ENCODE measurements at places on chromosomes 3 and 15.

DNA sequence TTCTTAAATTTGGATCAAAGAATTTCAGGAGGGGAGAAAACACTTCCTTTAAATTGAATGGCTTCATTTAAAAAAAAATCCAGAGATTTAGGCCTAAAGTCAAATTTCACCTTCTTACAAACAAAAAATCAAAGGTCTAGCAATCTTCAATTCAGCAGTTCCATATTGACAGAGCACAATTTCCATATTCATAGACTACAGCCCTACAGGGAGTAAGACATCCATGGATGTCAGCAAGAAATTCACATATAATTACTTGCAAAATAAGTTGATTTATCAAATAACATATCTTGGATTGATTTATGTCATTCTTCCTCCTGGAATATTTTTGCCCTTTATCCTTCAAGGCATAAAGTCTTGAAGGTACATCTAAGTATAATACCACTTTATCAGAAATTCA lies 103.4 kb downstream of the CNTN3 start:
- DNase-seq, result no peak

DNA sequence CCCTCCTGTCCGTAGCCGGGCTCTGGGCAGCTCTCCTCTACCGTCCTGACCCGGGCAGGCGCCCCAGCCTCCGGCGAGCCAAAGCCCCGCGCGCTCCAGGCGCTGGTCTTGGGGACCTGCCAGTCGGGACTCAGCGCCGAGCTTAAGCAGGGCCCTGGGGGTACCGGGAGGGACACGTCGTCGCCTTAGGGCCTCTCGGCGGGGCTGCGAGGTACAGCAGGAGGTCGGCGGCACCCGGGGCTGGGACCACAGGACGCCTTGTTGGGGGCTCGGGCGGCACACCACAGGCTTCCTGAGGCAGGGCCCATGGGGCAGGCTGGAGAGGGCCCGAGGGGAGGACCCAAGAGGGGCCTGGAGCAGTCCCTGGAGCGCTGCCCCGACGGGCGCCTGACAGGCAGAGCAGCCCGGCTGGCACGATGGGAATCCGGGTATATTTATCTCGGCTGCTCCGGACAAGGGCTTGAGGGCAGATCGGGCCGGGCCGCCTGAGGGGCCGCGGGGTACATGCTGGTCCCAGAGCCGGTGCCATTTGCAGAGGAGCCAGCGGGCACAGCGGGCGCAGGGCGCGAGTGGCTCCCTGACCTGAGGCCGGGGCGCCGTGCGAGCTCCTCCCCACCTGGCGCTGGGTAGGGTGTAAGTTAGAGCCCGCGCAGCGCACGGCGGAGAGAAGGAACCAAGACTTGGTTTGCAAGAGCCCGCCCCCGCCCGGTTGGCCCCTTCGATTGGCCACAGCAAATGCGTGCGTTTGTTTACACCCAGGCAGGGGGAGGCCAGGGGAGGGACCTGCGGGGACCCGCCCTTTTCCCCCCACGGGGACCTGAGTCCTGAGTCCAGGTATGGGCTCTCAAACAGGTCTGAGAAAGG lies 574 bp downstream of the SLC38A3 start:
- DNase-seq, result peak; percentile 62

- no peak for DNase-seq
These were observed 104.2 kb downstream of the IQCH start for GRCh38 chr15:67358812-67359211.

DNA sequence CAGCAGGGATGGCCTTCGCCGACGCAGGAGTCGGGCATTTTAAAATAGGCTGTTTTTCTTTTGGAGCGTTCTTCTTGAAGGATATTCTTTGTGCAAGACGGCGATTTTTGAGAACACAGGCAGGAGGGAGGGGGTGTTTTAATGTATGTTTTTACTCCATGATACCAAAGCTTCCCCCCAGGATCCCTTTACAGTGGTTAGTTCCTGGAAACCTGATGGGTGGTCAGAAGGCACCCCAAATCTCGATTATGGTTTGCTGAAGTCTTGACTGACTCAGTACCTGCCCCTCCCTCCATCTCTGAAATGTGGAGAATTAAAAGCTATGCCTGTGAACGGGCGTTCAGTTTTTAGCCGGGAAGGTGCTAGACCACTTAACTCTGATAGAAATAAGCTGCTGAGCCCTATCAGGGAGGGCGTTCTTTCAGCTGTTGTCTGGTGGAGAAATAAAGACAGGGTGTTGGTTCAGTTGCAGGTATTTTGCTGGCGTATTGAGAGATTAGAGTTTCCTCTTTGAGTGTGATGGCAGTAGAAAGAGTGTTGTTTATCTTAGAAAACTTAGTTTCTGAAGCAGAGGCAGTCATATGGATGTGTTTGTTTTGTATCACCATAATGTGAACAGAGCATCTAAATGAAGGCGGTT lies 3.4 kb downstream of the IGF1R start:
- DNase-seq, result no peak

DNA sequence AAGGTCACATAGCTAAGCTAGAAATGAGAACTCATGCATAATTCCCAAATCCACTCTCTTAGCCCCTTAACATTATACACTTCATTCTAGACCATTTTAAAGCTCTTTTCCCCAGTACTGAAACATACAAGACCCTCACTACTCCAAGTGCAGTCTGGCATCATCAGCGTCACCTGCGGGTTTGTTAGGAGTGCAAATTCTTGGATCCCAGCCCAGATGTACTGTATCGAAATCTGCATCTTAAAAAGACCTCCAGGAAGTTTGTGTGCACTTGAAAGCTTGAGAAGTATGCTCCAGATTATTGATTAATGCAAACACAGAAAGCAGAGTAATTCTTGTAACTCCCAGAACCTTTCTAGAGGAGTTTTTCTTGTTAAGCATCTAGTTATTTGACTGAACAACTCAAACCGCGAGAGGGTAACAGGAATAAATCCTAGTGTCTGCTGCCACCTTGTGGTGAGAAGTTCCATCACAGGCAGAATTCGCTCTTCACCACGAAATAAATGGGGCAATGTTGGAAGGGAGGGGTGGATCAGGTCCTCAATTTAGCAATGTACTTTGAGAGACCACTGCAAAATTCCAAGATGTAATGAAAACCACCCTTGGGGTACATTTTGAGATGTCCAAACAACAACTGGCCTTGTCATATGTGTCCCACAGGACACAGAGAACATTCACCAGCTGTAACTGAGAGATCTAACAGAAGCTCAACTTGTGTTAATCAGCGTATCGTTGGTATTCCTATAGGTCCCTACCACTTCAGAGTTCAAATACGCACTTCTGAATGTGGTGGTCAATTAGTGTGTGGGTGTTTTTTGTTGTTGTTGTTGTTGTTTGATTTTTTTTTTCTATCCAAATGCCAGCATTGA lies 583 bp upstream of the C3orf49 start:
- DNase-seq, result peak; percentile 69

- no peak for DNase-seq
These were observed 130.9 kb downstream of the DNAJB8 start for GRCh38 chr3:128335621-128336296.

- DNase-seq, result peak; percentile 96
These were observed 2.8 kb upstream of the BCL6 start for GRCh38 chr3:187748050-187748481.

GRCh38 chr15:101167411-101167752 lies 84.5 kb downstream of the CHSY1 start:
- no peak for DNase-seq

DNA sequence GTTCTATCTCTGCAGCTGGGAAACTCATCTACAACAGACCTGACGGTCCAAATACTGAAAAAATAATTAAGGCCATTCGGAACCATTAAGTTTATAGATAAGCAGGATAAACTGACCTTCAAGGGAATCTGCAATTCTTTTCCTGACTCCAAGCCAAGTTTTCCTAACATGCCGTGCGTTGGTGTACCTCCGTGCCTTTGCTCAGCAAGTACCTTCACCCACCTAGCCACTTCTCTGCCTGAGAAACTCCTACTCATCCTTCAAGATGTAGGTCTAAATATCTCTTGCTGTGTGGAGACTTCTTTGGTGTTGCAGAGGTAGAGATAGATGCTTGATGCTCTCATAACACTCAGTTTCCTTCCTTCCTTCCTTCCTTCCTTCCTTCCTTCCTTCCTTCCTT lies 24.2 kb upstream of the BNC1 start:
- no peak for DNase-seq

DNA sequence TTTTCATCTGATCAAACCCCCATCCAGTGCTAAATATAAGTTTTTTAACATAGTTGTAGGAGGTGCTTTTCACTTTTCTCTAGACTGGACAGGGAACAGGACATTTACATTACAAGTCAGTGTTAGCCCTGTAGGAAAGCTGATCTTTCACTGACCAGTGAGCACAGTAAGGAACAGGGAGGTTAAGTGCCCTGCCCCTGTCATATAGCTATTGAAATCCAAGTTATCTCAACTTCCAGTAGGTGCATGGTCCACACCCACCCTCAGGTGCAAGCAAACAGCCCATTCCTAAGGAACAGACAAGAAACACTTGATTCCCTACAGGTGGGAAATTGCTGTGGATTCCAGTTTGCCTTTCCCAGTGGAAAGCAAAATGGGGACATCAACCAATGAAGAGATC lies 79.1 kb upstream of the EIF1B start:
- no peak for DNase-seq
